ENCODE measurements at places on chromosomes 2 and 18.

DNA sequence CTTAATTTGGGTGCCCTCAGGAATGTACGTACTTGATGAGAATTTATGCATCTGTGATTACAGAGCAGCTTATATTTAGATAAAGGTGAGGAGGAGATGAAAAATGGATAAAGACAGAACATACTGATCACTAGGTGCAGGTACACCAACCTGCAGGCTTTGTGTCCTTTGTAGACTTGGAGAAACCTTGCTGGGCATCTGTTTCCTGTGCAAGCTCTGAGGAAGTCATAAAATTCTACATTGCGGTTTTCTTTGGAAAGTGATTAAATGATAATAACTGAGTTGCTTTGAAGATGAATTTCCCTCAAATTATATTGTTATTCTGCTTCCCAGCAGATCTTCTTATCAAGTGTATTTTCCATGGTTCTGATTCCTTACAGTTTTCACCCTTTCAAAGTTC, 7.7 kb downstream of the RAB27B start:
- DNase-seq = no peak

DNA sequence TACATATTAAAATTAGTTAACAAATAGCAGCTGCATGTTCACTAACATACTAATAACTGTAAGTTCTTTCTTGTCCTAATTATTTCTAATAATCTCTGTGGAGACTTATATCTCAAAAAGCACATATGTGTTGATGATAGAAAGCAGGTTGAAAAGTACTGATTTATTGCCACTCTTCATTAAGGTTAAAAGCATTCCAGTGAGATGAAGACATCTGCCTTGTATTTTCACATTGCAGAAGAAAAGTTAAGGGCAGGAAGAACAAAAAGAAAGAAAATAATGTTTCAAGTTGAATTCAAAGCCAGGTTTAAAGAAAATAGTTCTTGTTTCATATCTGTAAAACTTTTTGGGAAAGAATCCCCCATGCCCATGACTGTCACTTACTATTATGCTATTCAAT, 429.9 kb downstream of the MTX2 start:
- DNase-seq = no peak

DNA sequence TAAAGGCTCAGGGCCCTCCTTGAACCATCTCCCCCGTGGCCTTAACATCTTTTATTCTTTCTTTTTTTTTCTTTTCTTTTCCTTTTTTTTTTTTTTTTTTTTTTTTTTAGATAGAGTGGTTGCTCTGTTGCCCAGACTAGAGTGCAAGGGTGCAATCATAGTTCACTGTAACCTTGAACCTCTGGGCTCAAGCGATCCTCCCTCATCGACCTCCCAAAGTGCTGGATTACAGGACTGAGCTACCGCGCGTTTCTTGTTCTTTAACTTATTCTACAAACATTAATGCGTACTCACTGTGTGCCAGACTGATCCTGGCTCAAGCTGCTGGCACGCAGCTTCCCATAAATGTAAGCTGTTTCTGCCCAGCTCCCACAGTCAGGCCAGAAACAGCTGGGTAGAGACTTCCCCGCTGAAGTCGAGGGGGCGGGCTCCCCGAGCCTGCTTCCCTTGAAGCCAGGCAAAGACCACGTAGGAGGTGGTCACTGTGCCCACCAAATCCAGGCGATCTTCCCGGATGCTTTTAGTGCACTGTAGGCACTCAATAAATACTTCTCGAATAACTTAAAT, 29.2 kb upstream of the ATP6V1B1 start:
- DNase-seq = no peak

GRCh38 chr2:26651799-26652198, 10.6 kb upstream of the CIB4 start:
- no peak for DNase-seq

DNA sequence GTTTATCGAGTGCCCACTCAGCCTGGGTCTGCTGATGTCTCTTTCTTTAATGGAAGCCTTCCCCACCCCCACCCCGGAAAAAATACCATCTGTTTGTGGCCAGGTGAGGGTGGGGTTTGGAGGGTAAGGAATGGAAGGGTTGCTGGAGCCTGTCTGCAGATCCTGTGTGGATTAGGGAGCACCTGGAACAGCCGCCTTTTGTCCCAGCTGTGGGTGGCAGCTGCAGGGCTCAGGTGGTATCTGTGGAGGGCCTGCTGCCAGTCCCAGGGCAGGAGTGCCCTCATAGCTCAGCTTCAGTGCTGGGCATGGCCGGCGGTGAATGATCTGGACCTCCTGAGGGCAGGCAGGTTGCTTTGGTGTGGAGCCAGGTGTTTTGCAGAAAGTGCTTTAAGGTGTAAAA, 45.3 kb downstream of the IMPA2 start:
- DNase-seq = no peak

DNA sequence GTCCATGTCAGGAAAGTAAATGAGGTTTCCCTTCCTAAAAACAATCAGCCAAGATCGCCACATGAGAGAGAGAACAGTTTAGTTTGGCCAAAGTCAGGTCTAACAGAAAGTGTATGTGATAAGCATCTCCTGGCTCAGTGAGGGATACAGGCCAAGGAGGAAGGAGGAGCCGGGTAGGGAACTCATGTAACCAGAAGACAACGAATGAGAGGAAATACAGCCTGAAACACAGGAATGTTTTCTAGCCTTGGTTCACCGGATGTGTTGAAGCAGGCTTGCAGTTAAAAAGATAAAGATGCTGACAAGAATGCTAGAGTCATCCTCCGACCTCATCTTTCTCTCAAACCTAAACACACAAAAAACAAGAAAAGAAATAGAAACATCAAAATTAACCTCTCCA, 283.9 kb upstream of the SIX2 start:
- no peak for DNase-seq

- DNase-seq = no peak
Measured at GRCh38 chr2:100446696-100447095, 23.6 kb upstream of the NMS start.

DNA sequence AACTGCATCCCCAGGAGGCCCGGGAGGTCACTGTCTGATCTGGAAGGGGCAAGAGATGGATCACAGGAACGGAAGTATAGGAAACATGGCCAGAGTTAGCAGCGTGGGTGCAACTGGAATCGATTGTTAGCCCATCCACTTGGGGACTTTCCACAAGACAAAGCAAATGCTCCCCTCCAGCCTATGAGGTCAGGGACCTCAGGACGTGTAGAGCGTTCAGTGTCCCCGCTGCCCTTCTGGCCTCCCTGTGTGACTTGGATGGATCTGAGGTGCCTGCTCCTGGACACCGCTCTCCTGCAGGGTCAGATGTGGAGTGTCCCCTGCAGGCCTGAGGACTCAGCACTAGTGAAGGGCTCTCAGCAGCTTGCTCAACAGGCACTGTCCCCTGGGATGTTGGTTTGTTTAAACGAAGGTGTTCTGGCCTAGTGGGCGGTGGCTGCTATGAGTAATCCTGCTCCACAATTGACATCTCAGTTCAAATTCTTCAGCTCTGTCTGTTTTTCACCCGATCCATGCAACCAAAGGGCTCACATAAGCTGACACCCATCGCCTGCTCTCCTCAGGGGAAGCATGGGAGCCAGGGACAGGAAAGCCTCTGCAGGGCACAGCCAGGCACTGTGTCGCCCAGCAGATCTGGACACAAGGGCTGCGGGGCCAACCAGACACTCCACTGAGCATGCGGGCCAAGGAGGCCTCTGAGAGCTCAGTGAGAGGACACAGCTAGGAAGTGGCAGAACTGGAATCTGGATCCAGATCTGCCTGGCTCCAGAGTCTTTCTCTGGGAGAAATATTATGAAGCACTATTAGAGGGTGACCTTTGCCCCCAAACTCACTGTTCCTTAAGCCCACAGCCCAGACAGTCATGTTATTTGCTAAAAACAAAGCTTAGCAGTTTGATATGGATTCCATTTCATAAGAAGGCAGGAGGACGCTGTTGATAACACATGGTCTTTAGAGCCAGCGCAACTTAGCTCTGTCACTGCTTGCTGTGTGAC, 78.5 kb downstream of the RHOB start:
- DNase-seq = no peak

DNA sequence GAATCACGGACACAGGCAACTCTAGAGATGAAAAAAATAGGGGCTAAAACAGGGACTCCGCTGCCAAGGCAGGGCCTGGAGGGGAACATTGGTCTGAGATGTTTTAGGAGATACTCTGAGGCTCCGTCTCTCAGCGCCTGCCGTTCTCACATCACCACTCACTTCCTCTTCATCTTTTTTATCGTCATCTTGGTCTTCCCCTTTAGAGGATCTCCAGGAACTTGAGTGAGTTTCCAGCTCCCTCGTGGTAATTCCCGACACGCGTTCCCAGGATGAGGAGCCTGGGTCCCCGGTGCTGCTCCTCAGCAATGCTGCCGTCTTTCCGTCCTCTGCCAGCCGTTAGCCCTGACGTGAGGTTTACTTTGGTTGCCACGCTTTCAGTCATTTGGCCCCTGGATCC, 16.1 kb downstream of the MLPH start:
- no peak for DNase-seq

GRCh38 chr2:222915092-222915957, 54.5 kb downstream of the ACSL3 start:
- DNase-seq = no peak

DNA sequence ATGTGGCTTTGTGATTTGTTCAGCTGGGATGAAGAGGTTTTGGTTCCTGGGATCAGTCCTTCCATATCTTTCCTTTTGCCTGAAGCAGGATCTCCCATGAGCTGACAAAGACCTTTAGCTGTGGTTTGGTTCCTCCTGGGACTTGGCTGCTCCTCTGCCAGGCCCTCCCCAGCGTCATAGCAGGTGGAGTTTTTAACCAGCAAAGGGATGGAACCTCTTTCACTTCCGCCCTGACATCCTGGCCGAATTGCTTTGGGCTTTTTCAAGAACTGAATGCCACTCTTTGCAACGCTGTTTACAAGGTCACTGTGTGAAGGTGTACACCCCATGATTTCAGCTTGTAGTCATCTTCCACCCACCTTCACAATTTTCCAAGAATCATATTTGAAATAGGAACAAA, 390 bp downstream of the PCARE start:
- DNase-seq = no peak

DNA sequence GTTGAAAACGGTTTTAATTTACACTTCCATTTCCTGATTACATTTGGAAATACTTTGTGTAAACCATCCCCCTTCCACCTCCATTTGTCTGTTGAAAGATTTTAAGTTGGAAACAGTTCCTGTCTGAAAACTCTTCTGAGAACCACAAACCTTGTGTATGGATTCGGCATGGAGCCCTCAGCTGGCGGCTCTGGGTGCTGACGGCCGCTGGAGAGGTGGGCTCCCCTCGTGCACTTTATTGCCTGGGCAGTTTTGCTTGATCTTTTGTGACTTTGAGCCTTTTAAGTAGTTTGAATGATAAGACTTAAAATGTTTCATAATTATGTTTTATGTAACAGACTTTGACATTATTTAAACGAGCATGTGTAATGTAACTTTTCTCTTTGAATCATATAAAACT, 11.1 kb downstream of the KLF11 start:
- DNase-seq = no peak

GRCh38 chr2:68742626-68743415, 8.2 kb downstream of the ARHGAP25 start:
- DNase-seq = no peak

GRCh38 chr2:215270118-215270451, 41.8 kb upstream of the ATIC start:
- DNase-seq = no peak

- no peak for DNase-seq
Measured at GRCh38 chr2:55899881-55900280, 23.7 kb downstream of the EFEMP1 start.

DNA sequence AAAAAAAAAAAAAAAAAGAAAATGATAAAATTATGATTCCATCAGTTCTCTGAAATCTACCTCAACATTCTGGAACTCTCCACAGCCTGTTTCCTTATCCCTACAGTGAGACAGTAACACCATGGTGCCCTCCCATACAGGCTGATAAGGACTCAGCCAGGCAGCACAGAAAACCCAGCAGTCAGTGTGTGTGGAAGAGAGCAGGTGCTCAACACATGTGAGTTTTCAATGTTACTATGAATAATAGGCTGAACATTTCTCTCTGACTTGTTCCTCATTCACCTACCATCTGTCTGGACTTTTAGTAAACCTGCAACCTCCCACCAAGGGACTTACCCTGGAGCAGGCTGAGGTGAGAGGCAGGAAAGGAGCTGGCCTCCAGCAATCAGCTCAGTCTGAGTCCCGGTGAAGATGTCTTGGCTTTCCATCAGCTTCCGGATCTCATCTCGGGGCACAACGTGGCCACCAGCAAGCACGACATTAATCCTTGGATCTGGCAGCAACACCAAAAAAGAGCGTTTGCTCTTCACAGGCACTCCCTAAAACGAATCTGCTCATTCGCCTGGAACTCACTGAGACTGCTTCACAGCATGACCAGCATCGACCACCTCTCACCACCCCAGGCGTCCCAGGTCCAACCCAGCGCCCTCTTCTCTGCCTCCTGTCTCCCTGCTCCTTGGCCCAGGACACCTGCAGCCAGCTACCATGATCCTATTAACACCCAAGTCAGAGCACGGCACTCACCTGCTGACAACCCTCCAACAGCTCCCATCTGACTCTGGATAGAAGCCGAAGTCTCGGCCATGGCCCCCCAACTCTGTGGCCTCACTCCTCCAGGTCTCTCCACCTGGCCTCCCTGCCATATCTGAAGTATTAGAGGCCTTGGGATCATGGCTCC, 16.5 kb downstream of the PASK start:
- DNase-seq = no peak

DNA sequence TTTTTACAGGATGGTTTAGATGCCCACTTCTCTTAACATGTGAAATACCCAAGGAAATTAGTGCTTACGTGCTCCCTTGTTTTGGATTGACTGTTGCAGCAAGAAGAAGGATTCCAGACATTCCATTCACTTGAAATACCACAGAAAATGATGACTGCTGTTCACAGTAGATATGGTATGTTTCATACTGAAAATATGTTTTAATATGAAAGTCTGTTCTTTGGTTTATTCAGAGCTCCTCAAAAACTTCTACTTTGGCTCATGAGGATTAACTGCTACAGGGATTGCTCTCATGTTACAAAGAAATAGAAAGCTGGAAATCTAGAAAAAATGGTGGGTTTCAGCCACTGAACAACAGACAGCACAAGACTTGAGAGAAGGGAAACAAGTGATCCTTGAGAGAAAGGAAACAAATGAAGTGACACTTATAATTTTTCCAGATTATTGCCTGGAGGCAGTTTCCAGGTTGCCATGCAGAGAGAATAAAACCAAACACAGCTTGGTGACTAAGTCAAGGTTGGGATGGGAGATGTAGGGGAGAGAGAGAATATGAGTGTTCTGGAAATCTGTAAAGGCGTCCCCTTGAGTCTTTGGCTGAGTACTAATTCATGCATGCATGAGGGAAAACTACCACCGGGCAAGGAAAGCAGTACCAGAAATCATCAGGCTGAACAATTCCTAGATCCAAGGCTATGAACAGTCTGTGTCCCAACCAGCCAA, 348.1 kb downstream of the CLIP4 start:
- DNase-seq = no peak

Data from esophagus squamous epithelium (tissue), 5 donors.